Urinary bladder (tissue), 4 donors: ENCODE measurements at places on chromosomes 5 and 9. TPM values are rescaled to one million over a fixed set of nuclear protein-coding genes. Genes with fewer than 3 reads are reported as not detected.

ADCY2 gene
- 6.6 TPM for polyA plus RNA-seq

TRAPPC13 gene
- polyA plus RNA-seq: 15.9 TPM

PCDHA7 gene
- 0.14 TPM for polyA plus RNA-seq

CFAP157 gene
- polyA plus RNA-seq: 0.23 TPM

NRARP gene
- polyA plus RNA-seq: 6.5 TPM

SMIM33 gene
- polyA plus RNA-seq: not detected

INSL6 gene
- not detected for polyA plus RNA-seq

ACTBL2 gene
- not detected for polyA plus RNA-seq

EDIL3 gene
- 19.2 TPM for polyA plus RNA-seq

RPL35 gene
- polyA plus RNA-seq: 2,692 TPM

TUBB4B gene
- 239 TPM for polyA plus RNA-seq

CATSPER3 gene
- polyA plus RNA-seq: 0.72 TPM

ADAMTS16 gene
- 0.16 TPM for polyA plus RNA-seq

MIGA2 gene
- polyA plus RNA-seq: 34.5 TPM

IFNW1 gene
- not detected for polyA plus RNA-seq

BARX1 gene
- not detected for polyA plus RNA-seq

DNAJC18 gene
- polyA plus RNA-seq: 8.6 TPM

OR1L4 gene
- not detected for polyA plus RNA-seq

NTNG2 gene
- 2.3 TPM for polyA plus RNA-seq

SH3TC2 gene
- polyA plus RNA-seq: 0.99 TPM

ERAP2 gene
- 13.0 TPM for polyA plus RNA-seq

PCDHGA1 gene
- polyA plus RNA-seq: 1.2 TPM

FXN gene
- polyA plus RNA-seq: 20.2 TPM

GCNT4 gene
- 3.2 TPM for polyA plus RNA-seq

KDM4C gene
- 16.3 TPM for polyA plus RNA-seq
